ENCODE measurements at places on chromosomes 11 and 22. TPM values are rescaled to one million over a fixed set of nuclear protein-coding genes. Genes with fewer than 3 reads are reported as not detected.

Gene CSF2RB
- 1.5 TPM for total RNA-seq

Gene BEST1
- 1.2 TPM for total RNA-seq

Gene SLCO2B1
- 0.06 TPM for total RNA-seq

Gene FXYD2
- total RNA-seq = not detected

All from aortic smooth muscle cell (primary cell).